ENCODE measurements at places on chromosomes 3 and 15.

GRCh38 chr3:174198199-174198598, 660.9 kb upstream of the NAALADL2 start:
- DNase-seq = peak; percentile 78

GRCh38 chr3:53046171-53047170, 598 bp upstream of the SFMBT1 start:
- DNase-seq = peak; percentile 46

GRCh38 chr3:9793161-9793781, 389 bp downstream of the ARPC4 start:
- DNase-seq = peak; percentile 75

- DNase-seq = no peak
Measured at GRCh38 chr3:193980326-193980725, 155.6 kb upstream of the HES1 start.

DNA sequence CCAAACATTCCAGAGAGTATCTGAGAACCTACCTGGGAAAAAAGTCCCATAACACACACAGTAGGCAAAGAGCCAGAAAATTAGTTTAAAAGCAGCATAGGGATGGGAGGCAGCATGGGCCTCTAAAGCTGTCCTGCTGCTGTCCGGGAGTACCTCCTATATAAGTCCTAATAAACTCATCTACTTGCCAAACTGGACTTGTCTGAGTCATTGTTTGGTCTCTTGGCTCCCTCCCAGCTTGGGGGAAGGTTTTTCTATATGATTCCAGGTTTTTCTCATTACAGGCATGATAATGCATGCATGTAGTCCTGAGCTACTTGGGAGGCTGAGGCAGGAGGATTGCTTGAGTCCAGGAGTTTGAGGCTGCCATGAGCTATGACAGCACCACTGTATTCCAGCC, 17.5 kb upstream of the HACD2 start:
- DNase-seq = peak; percentile 74

- no peak for DNase-seq
Measured at GRCh38 chr3:128874481-128875180, 4.8 kb upstream of the ACAD9 start.

- peak; percentile 86 for DNase-seq
Measured at GRCh38 chr15:72231833-72232478, 966 bp upstream of the PKM start.

DNA sequence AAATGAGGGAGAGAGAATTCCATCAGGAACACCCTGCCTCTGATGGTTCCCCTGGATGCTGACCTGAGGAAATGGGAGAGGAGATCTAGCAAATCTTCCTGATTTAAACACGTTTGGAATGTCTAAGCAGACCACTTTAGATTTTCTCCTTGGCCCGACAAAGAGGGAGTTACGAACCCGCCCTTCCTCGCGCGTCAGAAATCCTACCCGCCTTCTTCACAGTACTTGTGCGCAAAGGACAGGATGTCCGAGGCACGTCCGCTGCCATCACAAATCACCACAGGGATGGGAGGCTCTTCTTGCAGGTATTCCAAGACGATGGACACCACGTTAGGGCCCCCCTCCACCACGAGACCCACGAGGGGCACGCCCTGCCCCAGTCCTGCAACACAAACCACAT, 38.6 kb downstream of the TRPM1 start:
- no peak for DNase-seq

DNA sequence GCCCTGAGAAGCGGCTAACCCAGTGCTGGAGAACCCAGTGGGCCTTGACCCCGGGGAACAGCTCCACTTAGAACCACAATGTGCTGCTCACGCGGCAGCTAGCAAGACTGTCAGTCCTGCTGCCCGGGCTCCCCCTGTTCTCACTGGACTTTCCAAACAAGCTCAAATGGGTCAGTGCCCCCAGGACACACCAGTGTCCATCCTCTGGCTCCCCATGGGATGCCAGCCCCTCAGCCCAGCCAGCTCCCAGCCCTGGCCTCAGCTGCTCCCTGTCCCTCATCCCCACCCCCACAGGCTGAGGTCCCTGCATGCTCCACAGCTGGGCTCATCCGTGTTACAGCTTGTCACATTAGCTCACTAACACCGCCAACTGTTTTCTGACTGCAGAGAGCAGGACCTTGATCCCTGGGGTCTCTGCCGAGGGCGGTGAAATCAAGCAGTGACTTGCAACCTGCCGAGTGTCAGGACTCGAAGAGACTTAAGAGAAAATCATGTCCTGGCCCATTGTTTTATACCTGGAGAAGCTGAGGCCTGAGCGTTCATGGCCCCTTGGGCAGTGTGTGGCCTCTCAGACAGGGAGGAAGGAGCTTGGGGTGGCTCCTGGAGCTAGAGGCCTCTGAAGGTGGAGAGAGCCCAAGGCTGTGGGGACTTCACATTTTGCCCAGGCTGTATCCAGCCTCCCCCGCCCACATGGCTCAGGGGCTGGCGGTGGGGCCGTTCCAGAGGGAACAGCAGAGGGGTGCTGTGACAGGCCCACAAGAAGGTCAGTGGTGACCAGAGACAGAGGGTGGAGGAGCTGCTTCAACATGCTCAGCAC, 157.5 kb downstream of the MEGF11 start:
- no peak for DNase-seq

DNA sequence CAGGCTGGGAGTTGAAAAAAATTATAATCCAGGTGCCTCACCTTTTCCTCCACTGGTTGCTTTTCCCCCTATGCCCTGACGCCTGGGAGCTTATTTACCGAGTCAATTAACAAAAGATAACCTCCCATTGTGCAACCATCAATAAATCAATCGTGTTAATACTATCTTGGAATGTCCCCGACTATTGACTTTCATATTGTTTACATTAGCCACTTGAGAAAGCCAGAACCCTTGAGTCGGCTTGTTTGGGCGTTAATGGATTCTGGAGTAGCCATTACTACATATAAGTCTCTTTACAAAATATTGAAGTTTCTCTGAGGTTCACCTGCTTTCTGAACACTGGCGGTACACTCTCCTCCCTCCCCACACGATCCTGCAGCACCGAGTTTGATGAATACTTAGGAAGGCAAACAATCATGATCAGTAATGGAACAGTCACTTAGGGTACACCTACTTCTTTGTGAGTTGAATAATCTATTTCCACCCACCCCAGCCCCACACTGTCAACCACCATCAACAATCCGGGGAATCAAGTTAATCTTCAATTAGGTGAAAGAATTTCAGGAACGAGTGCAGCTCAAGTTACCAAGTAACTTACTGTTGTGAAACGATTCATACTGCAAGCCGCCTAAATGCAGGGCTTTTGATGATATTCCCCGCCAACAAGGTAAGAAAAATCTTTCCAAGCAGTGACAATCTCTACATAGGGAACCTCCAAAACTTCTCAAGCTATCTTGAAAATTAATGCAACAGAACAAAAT, 159.3 kb upstream of the NR2F2 start:
- DNase-seq = peak; percentile 53

- DNase-seq = no peak
Measured at GRCh38 chr3:50395070-50395860, 35.9 kb upstream of the TMEM115 start.

DNA sequence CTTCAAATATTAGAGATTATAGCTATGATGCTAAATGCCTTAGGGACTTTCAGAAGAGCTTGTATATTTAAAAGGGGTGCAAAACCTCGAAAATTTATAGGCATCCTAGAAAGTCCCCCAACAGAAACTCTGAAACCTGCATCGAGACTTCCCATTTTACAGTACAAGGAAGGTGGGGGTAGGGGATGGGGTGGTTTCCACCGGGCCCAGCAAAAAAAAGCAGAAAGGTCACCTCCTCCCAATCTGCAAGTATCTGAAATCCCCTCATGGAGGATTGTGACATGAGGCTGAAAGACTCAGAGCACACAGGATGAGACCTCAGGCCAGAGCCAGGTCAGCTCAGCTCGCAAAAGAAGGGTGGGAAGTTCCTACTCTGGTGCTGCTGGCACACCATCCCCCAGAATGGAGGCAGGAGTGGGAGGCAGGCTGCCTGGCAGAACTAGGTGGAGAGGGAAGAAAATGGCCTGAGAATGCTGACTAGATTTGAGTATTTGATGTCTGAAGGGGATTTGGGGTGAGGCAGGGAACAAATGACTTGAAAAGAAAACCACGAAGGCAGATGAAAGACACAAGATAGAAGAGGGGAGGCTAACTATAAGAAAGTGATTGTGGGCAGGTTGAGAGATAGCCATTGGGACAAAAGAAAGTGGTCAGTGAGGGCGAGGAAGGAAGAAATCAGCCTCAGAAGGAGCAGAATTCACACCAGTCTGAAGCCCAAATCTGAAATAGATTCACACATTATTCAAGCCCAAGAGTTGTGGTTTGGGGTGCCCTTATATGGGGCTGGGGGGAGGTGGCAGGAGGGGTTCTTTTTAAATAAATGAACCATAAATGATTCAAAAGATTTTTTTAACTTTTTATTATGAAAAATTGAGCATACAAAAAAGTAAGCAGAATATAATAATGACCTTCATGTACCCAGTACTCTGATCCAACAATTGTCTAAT, 22.5 kb upstream of the TSC22D2 start:
- no peak for DNase-seq

GRCh38 chr3:55521064-55521737, 34.1 kb upstream of the WNT5A start:
- peak; percentile 28 for DNase-seq

- peak; percentile 59 for DNase-seq
Measured at GRCh38 chr15:47194718-47195117, 522.6 kb upstream of the SEMA6D start.

DNA sequence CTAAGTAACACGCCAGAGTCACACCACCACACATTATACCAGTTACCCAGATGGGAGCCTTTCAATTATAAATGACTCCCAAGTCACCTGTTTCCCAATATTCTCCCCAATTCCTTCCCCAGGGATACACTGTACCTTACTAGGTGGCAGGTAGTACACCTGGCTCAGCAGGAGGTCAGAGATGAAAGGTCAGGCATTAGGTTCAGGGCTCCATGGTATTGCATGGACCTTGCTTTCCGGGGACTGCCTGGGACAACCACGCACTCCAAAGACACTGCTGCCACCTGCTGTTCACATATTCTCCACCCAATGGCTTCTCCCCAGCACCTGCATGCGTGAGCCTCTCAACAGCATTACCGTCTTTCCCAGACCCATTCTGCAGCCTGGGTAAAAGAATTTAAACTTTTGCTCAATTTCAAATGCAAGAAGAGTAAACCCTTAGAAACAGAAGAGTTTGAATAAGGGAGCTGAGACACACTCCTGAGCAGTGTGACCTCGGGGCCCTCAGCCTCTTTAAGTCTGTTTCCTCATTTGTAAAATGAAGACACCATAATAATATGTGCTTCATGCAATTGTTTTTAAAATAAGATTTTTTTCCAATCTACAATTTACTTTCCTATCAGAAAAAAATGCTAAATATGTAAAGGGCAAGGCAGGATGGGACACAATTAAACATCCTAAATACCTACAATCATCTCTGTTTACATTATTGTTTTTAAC, 28.0 kb upstream of the LACTB start:
- DNase-seq = peak; percentile 80

DNA sequence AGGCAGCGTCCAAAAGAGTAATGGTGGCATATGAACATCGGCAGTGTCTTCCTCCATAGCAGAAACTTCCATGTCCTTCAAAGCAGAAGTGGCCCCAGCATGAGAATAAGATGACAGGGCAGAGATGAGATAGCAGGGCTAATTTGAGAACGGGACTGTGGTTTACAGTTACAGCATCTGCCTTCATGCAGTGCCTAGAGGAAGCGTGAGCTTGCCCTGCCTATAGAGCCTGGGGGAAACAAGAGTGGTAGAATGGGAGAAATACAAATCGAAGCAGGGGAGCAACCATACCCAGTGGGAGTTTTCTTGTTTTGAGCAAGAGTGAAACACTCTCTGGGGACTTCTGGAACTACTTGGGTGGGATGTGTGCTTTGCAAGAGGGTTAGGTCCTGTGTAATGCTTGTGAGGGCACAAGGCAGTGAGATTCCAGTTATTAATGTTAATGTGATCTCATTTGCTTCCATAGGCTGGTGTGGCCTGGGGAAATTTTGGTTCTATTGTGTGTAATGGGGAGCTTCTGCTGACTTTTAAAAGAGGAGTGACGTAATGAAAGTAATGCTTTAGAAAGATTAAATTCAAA, 616.9 kb downstream of the ZIC1 start:
- no peak for DNase-seq

DNA sequence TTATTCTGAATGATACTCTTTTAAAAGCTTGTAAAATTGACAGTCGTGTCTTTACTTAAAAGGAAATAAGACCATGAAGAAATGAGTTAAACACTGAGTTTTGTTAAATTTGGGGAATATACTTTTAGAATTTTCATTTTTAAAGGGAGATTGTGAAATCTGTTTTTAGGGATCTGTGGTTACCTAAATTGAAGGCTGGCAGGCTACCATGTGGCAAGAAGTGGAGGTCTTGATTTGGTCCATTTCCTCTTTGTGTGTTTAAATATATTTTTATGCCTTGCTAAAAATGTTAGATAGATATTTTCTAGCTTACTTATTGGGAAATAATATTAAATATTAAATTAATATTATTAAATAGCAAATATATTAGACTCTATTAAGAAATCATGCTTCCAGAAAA, 36.6 kb upstream of the SLC22A13 start:
- DNase-seq = no peak

- no peak for DNase-seq
Measured at GRCh38 chr3:14798231-14798630, 20.5 kb upstream of the FGD5 start.

DNA sequence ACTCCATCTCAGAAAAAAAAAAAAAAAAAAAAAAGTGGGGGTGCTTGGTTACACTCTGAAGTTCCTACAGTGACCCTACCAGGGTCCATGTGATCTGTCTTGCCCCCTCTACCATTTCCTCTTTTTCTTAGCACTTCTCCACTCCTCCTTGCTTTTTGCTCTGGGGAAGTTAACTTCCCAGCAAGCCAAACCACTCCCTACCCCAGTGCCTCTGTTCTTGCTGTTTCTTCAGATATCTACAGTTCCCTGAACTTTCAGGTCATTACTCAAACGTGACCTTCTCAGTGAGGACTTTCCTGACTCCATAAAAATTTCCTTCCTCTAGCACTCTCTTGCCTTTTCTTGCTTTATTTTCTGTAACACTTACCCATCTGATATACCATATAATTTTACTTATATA, 61.1 kb upstream of the GCNT3 start:
- DNase-seq = no peak

- no peak for DNase-seq
Measured at GRCh38 chr3:194117104-194117845, 18.7 kb upstream of the HES1 start.

- no peak for DNase-seq
Measured at GRCh38 chr3:157063926-157064325, 96.0 kb downstream of the CCNL1 start.

- DNase-seq = peak; percentile 96
Measured at GRCh38 chr3:113151461-113152031, 59.8 kb upstream of the BOC start.

- DNase-seq = peak; percentile 74
Measured at GRCh38 chr3:139434764-139435307, 41.5 kb downstream of the RBP2 start.

GRCh38 chr15:62277816-62278394, 112.8 kb upstream of the C2CD4B start:
- no peak for DNase-seq

- DNase-seq = peak; percentile 46
Measured at GRCh38 chr3:72520690-72521308, 327.4 kb downstream of the SHQ1 start.

- DNase-seq = no peak
Measured at GRCh38 chr15:57919754-57920153, 145.8 kb downstream of the ALDH1A2 start.
